Ovary (tissue), 10 donors: ENCODE measurements at places on chromosomes 2 and 18. TPM values are rescaled to one million over a fixed set of nuclear protein-coding genes. Genes with fewer than 3 reads are reported as not detected.
A peak's percentile ranks its signal among the peaks of the same experiment; 100 is the strongest.

MC2R gene
- not detected for total RNA-seq

CASP10 gene
- total RNA-seq = 2.2 TPM

RAB31 gene
- total RNA-seq = 159 TPM

ATOH8 gene
- 29.6 TPM for total RNA-seq

PCARE gene
- total RNA-seq = 0.08 TPM

COL5A2 gene
- total RNA-seq = 30.2 TPM

ACOXL gene
- 0.23 TPM for total RNA-seq

CREG2 gene
- 0.30 TPM for total RNA-seq

DNA sequence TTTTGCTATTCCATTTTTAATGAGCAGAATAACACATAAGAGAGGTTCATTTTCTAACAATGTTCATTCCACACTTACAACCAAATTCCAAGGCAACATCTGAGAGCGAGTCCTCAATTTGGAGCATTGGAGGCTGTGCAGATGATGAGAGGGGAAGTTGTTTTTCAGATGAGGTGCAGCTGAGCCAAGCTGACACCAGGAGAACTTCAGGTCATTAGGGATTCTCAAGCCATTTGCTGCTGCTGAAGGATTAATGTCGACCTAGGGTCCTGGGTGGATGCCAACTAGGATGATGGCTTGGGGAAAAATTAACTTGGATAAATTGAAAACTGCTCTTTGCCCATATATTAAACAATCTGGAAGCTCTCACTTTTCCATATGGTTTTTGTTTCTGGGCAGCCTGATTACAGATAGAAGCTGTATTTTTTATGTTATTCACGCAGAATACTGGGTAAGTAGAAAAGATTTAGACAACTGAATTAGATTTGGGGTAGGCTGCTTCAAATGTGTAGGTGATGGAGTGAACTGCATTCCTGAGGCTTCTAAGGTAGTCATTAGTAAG, 206.4 kb upstream of the SLC39A10 start:
- no peak for DNase-seq

DNA sequence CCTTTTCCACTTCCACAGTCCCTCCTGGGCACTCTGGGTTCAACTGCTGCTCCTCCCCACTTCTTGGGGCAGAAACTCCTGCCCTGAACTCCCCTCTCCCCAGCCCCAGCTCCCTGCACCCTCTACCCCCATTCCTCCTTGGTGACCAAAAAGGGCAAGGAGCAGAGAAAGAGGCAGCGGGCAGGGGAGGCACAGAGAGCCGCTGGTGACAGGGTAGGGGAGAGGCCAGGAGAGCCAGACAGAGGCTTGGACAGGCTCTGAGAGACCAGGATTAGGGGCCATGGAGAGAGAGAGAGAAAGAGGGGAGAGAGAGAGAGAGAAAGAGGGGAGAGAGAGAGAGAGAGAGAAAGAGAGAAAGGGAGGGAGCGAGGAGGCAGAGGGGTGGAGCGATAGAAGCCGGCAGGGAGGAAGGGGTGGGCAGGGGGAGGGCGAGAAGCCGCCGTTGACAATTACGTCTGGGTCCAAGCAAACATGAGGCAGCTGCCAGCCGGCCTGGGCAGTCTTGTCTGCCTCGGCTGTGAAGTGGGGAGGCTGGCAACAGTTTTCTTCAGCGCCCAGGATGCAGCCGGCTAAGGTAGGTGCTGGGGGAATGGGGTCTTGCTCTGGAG, at the start of gene KCNIP3:
Gene KCNIP3 (plus strand): TSS at position 468 of the 608 bp plus-strand sequence. CDS start 92 bp downstream, at position 560.
- no peak for DNase-seq

- DNase-seq = no peak
These were observed 267.4 kb downstream of the DYSF start for GRCh38 chr2:71720596-71721361.

DNA sequence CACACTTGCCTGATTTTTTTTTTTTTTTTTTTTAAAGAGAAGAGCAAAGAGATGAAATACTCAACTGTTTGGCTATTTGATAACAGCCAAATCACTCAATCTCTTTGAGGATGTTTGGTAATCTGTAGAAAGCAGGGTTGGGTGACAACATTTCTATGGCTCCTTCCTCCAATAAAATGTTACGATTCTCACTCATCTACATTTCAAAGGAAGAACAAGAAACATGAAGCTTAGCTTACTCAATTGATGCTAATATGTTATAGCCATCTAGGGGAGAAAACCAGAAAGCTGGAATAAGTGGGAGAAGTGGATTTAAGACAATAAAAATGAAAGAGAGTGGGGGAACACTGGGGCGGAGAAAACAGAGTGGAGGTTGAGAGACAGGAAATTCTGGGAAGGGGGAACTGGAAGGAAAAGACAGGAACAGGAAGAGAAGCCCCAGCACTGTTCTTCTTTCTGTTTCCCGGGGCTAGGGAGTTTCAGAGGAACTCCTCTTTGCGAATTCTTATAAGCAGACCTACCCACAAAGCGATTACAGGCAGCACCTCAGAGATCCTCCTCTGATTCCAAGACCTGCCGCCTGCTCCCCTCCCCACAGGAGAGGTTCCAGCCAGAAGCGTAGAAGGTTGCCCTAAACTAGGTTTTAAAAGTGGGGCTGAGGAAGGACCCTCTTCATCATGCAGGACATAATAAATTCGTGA, 13.3 kb downstream of the ST3GAL5 start:
- DNase-seq = no peak

DNA sequence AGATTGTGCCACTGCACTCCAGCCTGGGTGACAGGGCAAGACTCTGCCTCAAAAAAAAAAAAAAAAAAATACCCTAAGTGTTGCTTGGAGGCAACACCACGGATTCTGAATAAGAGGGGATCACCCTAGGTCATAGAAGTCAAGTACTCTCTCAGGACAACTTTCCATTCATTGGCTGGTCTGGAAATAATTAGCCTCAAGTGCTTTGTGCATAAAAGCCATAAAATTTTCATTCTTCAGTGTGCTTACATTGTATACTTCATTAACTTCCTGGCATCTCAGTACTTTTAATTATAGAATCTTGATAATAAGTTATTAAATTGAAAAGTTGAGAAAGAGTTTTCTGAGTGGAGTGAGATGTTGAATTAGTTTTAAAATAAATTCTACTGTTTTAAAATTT, 876.1 kb upstream of the FAM98A start:
- DNase-seq = no peak

DNA sequence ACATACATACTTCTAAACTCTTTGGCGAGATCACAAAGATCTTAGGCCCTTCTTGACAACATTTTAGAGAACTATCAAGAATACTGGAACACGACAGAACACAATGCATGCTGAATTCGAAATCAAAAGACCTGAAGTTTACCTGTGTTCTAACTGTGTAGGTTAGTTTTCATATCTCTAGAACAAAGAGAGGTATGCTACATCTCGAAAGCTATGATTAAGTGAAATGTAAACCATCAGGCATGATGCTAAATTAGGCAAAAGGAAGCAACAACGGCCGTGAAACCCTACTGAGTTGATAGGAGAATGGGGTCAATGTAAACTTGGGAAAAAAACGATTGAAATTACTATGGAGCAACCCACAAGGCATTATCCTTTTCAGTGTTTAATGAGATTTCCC, 43.7 kb downstream of the IKZF2 start:
- DNase-seq = no peak

GRCh38 chr2:29189052-29189451, 73.8 kb downstream of the CLIP4 start:
- no peak for DNase-seq

DNA sequence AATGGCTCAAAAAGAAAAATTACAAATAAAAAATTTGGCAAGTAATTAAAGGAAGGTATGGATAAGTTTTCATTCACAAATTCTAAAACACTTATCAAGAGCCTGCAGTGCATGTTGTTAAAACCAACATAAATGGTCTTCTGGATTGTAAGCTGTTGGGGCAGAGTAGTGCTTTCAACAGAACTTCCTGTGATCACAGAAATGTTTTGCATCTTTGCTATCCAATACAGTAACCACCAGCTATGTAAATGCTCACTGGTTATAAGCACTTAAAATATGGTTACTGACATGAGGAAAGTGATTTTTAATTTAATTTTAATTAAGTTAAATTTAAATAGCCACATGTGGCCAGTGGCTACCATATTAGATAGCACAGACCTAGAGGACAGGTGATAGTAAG, 133.1 kb downstream of the NBAS start:
- no peak for DNase-seq

DNA sequence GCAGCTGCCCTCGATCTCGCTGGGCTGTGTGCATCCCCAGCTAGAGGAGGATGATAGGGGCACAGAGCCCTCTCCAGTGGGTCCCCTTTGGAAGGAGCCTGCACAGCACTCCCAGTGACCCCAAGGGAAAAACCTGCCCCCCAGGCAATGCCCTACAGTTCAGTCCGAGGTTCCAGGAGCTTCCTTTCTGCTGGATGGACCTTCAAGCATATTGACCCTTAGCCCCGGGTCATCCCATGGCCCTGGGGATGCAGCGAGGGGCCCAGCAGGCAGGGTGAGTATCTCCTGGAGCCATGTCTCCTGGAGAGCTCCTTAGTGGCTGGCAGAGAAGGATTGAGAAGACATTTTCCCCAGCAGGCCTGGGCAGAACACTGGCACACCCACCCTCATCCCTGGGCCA, 45.4 kb upstream of the CTDP1 start:
- DNase-seq = no peak

DNA sequence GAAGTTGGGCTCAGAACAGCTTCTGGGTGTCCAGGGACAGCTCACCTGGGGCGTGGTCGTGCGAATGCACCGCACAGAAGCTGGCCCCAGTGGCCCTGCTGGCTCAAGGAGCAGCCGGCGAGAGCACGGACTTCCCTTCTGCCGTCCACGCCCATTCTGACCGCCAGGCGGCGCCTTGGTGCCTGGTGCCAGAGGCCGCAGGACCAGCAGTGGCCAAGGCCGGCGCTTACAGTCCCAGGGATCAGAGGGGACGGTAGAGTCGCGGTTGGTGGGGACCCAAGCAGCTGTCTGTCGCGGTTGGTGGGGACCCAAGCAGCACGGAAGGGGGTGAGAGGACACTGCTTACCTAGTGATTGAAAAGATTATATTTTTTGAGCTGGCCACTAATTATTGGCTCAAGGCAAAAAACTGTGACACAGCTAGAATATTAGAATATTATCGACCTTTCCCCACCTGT, 25.7 kb downstream of the NPPC start:
- DNase-seq = no peak

- DNase-seq = peak; percentile 50
These were observed 84.9 kb upstream of the EPB41L3 start for GRCh38 chr18:5628512-5629255.

DNA sequence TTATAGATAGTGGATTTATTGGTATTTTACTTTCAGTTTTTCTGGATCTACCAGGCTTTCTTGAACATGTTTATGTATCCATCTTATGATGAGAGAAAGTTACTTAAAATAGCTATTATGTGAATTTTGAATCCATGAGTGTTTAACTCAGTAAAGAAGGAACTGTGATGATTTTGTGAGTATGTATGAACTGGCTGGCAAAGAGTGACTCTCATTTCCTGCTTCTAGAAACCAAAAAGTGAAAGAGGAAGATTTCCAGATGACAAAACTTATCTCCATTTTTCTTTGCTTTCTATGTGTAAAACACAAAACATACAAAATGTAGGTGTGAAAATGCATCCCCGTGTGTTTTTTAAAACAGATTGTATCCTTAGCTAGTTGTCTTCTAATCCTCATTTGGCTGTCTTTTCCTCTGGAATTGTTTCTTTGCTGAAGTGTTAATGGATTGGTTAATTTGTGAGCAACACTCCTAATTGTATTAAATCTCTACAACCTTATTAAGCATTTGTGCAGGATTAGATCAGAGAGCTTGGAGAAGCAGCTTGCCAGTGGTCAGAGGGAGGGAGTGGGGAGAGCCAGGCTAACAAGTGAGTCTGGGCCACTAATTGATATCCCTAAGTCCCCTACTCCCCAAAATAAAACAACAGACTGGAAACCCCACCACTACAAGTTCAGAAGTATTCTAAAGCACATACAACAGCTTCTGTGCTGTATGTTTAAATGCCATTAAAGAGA, 23.9 kb downstream of the PTPRM start:
- DNase-seq = no peak

DNA sequence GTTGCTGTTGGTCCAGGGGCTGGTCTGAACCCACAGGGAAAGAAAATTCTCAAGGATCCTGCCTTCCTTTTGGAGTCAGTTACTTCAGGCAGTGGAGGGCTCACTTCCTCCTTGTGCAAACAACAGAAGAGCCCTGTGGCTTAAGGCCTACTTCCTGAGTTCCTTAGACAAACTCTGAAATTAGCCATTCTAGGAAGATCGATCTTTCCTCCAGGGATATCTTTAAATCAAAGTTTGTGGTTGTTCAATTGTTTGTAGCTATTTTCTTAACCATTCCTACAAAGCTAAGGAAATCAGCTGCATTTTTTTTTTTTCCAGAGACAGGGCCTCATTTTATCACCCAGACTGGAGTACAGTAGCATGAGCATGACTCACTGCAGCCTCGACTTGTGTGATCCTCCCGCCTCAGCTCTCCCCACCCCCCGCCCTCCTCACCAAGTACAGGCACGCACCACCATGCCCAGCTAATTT, 156.0 kb downstream of the TANC1 start:
- no peak for DNase-seq

DNA sequence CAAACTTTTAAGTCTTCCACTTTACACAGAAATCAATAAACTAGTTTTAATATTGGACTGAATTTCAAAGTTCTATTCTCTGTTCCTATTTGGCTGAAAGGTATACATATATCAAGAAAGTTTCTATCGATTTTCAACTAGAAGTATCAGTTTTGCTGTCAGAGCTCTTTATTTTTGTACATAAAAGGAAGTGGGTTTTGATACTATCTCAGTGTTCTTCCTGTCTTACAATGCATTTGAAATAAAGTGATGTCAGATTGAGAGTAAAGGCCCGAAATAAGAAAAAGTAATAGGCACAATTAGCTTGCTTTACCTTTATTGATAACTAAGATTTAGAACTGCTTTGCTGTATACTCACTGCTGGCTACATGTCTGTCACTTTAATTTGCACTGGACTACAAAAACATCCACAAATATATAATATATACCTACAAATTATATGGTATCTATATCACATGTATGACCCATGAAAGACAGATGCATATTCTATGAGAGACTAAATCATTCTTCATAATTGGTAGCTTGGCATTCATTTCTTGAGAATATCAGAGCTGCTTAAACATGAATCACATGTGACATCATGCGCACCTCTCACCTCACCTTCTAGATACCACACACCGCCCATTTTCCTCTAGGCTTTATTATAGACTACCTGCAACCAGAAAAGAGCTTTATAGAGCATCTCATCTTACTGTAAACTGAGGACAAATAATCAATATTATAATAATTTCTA, 83.6 kb downstream of the ASXL2 start:
- DNase-seq = no peak

DNA sequence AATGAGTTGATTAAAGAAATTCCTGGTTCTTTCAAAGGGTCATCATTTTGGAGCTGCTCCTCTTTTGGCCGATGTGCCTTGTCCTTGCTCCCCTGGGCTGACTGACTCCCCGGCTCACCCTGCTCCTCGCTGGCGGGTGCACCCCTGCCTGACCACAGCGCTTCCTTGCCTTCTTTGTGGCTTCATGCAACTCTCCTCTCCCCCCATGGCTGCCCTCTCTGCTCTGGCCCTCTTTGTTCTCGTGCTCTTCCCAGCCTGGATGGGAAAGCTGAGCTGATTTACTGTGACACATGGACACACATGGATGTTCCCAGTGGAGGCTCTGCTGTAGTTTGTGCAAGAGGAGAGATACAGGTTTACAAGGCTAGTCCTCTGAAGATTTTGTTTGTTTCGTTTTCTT, 234.6 kb downstream of the HAUS1 start:
- no peak for DNase-seq

GRCh38 chr18:45441110-45441847, 174.0 kb upstream of the SLC14A2 start:
- no peak for DNase-seq

GRCh38 chr18:45828917-45829811, 3.7 kb downstream of the SIGLEC15 start:
- DNase-seq = no peak

GRCh38 chr2:163132850-163133249, 294.3 kb upstream of the KCNH7 start:
- no peak for DNase-seq
